ENCODE measurements at places on chromosomes 2 and 18.
A peak's percentile ranks its signal among the peaks of the same experiment; 100 is the strongest.

DNA sequence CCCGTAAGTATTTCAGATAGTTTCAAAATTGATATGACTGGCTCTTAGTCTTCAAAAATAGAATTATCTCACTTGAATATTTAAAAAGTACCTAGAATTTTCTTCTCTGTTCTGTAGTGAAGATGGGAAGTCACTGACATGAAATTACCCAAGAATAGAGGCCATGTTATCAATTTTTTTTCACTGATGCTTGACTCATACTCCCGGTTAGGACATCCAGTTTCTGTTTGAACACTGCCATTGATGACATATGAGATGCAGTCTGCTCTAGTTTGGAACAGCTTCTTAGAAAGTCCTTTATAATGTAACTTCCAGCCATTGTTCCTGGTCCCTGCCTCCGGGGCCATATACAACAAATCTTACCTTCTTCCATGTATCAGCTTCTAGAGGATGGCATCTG is 26.0 kb downstream of the MAP3K20 start:
- DNase-seq = no peak

DNA sequence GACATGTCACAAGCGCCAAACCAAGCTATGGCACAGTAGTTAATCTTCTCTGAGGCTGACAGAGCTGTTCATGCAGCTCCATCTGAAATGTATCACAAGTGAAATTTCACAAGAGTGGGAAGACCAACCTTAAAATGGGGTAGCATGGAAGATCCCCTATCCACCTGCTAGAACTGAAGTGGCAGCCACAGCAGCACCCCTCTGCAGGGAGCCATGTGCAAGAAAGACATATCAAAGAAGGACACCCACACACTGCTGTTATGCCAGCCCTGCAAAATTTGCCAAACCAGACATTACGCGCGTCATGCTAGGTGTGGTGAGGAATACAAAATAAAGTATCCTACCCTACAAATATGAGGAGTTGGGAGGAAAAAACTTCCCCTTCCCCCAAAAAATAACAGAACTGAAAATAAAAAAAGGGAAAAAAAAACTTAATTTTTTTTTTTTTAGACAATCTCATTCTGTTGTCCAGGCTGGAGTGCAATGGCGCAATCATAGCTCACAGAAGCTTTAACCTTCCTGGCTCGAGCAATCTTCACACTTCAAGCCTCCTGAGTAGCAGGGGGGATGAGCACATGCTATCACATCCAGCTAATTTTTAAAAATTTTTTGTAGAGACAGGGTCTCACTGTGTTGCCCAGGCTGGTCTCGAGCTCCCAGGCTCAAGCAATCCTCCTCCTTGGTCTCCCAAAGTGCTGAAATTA is 76.2 kb downstream of the STK39 start:
- no peak for DNase-seq

DNA sequence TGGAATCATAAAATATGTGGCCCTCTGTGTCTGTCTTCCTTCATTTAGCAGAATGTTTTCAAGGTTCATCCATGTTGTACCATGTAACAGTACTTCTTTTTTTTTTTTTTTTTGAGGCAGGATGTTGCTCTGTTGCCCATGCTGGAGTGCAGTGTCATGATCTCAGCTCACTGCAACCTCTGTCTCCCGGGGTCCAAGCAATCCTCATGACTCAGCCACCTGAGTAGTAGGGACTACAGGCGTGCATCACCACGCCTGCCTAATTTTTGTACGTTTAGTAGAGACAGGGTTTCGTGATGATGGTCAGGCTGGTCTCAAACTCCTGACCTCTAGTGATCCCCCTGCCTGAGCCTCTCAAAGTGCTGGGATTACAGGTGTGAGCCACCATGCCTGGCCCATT is 31.2 kb downstream of the RAB1A start:
- DNase-seq = no peak

DNA sequence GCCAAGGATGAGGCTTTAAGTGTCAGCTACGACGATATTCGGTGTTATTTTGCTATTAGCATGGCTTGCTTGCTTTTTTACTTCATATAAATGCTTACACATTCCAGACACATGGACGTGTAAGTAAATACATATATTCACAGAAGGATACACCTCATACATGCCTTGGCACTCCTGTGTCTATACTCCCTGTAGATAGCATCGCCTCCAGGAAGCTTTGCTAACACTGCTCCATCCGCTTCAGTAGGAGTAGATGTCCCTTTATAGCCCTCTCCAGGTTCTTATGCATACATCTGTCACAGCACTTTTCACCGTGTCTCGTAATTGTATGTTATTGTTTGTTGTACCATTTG is 27.5 kb upstream of the KCTD1 start:
- no peak for DNase-seq

DNA sequence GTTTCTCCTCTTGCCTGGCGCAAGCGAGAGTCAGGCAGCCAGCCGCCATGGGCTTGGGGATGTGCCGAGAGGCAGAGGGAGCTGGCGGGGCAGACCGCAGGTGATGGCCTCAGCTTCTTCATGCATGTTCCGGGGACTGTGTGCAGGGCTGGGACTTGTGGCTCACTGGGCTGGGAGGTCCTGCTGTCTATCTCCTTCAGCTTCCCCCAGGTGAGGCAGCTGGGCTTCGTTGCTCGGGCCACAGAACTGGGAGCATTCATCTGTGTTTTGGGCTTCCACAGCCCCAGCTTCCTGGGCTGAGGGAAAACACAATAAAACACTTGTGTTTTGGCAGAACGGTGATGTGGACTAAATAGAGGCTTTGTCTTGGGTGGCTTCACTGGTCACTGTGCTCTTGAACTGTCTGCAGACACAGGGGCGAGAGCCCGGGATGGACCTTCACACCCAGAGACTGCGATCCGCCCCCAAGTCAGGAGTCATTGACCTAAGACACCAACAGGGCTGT is 93.5 kb downstream of the DYSF start:
- no peak for DNase-seq

DNA sequence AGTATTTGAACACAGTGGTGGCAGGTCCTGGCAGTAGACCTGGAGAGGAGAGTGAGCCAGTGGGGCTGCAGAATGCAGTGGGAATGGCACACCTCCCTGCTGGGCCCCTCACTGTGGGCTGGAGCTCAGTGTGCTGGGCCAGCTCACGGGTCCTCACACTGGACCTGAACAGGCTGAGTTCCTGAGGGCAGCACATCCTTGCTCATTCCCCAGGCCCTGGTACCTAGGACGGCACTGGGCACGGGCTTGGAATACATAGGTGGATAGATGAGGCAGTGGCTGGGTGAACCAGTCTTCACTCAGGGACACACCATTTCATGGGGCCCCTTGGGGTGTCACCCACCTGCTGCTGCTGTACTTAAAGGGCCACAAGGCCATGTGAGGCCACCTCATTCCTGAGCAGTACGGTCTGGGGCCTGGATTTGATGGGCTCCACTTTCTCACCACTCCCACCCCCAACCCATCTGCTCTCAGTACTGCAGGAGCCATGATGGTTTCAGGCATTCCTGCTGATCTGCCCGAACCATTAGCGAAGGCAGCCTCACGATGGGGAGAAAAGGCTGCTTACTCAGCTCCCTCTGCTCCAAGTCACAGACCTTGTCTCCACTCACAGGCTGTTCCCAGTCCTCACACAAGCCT is 4.2 kb downstream of the TMEM177 start:
- no peak for DNase-seq

DNA sequence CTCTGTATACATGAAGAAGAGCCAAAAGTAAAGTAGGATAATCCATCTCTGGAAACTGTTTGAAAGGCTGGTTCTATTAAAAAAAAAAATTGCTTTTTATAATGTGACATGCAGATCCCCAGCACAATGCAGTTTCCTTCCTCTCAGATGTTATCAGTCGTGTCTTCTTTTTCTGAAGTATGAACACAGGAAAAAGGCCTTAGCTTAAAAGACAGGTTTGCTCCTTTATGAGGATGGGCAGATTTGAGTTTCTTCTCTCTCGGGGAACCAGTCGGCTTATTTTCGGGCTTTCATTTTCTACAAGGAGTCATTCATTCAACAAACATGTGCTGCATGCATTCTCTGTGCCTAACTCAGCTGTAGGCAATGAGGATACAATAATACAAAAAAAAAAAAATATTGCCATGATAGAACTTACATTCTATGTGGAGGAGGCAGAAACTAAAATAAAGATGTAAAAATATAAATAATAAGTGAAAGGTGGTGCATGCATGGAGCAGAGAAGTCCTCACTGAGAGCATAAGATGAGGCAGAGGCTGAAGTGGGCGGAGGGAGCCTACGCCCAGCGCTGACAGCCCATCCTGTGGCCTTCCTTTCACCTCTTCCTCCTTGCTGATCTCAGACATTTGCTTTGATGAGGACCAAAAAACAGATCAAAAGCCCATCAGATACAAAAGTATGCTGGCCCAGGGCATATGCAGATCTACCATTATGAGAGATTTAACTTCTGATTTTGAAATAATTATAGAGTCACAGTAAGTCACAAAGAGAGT is at the start of gene CD226:
Gene CD226, minus strand, starts transcription at position 513 of the 773 bp plus-strand sequence. Its CDS starts 467 bp downstream, at position 46.
- DNase-seq = no peak

DNA sequence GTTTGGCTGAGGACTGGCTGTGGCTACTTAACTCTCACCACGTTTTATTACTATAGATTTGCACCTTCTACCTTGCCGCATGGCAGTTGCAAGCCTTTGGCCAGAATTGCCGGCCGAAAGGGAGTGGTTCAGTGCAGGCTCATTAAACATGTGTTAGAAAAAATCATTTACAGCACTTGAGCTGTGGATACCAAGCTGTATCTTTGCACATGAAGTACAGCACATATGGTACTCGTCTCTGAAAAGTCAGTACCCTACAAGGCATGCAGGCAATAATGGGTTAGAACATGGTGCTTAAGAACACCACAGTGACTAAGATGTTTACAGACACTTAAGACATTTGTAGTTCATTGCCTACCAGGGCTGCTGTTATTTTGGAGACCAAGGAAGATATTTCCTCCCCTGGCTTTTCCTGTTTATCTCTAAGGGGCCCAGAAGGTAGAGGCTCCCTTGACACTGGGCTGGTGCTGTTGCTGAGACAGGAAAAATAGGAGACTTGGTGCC is 103.1 kb downstream of the ZNF532 start:
- DNase-seq = no peak

DNA sequence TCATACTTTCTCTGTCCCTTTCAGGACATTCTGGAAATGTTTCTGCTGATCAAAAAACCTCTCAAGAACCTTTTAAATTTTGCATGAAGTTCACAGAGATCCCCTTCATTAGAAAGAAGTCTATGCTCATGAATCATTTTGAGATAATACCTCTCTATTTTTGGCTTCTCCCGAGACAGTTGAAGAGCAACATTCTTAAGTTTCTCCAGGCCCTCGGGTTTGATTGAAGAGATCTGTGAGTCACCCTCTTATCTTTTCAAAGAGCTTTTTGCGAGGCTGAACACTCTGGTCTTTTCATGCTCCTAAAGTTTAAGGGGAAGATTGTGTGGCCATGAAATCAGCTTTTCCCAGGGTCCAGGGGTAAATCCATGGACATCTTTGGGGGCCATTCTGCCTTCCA is 354.2 kb downstream of the FBXO15 start:
- no peak for DNase-seq

DNA sequence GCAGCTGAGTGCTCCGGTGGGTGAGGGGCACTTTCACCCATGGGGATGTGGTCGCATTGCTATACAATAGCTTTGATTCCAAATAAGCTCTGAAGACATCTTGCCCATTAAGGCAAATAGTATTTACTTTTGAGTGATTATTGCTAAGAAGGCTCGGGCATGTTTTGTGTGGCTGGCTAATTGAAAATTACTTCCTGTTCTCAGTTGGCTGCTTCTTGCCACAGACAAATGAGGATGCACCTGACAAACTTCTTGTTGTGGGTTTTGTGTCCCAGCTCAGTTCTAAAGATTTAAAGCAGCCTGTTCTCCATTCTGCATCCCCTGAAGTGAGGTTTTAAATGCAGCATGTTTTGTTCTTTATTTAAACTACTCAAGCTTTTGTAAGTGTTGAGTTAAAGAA is 88.3 kb downstream of the KCNS3 start:
- no peak for DNase-seq

DNA sequence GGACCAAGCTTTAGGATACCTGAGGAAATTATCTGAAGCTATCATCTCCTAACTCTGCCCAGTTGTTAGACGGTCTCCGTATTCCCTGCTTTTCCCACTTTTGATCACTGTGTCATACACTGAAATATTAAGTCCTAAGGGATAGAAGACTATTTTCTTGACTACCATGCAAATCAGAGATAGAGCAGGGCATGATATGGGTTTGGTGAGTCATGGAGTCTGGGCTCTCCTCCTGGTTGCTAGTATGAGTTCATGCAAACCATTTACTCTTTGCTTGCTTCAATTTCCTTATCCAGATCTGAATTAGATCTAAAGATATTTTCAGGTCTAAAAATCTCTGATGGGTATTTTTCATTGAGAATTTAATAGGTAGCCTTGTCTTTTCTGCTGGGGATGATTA is 55.0 kb downstream of the EHBP1 start:
- DNase-seq = no peak

- DNase-seq = no peak
Measured at GRCh38 chr18:79939096-79939495, 12.4 kb downstream of the SLC66A2 start.

- no peak for DNase-seq
Measured at GRCh38 chr18:50468807-50469206, 91.1 kb upstream of the MAPK4 start.

DNA sequence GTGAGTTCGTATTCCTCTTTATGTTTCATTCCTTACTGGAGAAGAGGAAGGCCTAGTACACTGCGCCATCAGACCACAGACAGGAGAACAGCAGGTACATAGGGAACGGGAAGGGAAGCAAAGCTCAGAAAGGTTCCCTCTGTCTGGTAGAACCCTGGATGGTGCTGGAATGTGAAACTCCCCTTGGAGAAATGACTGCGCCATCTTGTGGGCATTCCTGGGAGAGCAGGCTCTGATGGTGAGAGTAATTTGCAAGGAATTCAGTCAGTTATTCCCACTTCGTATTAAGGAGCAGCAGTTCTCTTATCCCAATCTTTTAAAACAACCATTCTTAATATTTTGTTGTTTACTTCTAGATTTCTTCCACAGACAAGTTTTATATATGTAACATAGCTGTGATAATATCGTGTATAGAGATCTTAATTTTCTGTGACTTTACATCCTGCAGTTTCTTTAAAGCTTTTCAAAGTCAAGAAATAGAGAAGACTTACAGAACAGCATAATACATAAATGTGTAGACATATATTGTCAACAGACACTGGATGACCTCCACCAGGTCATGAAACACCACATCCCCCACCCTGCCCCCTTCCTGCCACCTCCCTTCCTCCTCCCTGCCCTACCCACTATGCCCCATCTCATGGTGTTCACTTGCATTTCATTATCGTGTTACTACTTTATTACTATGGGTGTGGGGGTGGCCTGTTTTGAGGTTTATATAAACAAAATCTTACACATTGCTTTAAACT is 83.9 kb downstream of the ARHGEF4 start:
- DNase-seq = peak; percentile 62

DNA sequence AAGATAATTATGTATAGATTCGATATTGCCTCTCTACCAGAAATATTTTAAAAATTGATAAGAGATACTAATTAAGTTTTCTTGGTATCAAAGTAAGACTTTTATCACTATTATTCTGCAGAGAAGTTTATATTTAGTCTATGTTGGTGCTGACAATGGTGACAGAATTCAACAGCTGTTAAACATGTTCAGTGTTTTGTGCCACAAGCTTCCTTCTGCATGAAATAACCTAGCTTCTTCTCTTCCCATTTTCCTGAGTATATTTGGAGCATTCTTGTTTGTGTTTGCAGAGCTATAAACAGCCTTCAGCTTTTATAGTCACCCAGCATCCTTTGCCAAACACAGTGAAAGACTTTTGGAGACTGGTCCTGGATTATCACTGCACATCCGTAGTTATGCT is 229.2 kb upstream of the RAB12 start:
- no peak for DNase-seq
